Activated gamma-delta T cell treated with Interleukin-2 at 50 U/mL for 16 hours (primary cell): ENCODE measurements at places on chromosomes 13 and 19.

- no peak for DNase-seq
These were observed 61.7 kb downstream of the PDS5B start for GRCh38 chr13:32647926-32648325.

GRCh38 chr13:44171156-44171555 is 202.5 kb upstream of the SERP2 start:
- no peak for DNase-seq

- no peak for DNase-seq
These were observed 6.5 kb downstream of the SPART start for GRCh38 chr13:36339600-36340155.

DNA sequence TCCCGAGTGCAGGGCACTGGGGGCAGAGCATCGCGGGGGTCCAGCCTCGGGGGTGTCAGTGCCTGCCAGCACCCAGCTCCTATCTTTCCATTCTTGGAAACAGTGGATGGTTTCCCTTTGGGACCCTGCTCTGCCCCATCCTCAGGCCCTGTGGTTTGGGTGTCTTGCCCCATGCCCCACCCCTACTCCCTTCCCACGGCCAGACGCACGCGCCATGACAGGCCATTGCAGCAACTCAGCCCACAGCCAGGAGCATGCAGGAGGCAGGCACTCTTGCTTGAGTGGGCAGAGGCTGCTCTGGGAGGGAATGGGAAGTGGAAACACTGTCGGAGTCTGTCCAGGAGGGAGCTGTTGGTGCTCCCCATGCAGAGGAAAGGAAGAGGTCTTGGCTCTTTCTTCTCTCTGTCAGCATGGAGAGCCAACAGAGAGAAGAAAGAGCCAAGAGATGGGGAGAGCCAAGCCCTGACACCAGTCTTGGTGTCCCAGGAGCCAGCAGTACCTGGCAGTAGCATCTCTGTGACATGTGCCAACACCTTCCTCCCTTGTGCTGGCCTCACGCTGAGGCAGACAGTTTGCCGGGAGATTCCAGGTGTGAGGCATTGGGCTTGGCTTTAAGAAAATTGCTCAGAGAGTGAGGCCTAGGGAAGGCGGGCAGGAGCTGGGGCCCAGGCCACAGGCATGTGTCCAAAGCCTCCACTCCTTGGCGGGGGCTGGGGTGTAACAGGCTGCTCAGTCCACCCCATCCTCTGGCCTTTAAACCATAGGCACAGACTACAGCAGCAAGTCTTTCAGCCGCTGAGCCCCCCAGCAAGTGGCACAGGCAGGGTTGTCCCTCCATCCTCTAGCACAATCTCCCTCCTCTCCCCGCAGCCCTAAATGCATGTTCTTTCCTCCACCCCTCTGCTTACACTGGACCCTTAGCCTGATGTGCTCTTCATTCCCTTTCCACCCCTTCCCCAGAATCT is 86.7 kb upstream of the UQCRFS1 start:
- DNase-seq: no peak

DNA sequence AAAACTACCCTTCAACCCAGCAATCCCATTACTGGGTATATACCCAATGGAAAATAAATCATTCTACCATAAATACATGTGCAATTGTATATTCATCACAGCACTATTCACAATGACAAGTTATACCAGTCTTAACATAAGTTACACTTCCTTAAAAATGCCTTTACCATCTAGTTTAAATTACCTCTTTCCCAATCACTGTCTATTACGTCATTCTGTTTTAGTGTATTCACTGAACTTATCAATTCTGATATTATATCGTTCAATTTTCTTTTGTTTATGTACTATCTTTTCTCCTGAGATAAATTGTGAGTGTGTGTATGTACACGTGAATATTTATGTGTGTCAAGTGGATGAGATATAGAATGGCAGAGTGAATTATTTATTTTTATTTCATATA is 1416.8 kb downstream of the OLFM4 start:
- no peak for DNase-seq

DNA sequence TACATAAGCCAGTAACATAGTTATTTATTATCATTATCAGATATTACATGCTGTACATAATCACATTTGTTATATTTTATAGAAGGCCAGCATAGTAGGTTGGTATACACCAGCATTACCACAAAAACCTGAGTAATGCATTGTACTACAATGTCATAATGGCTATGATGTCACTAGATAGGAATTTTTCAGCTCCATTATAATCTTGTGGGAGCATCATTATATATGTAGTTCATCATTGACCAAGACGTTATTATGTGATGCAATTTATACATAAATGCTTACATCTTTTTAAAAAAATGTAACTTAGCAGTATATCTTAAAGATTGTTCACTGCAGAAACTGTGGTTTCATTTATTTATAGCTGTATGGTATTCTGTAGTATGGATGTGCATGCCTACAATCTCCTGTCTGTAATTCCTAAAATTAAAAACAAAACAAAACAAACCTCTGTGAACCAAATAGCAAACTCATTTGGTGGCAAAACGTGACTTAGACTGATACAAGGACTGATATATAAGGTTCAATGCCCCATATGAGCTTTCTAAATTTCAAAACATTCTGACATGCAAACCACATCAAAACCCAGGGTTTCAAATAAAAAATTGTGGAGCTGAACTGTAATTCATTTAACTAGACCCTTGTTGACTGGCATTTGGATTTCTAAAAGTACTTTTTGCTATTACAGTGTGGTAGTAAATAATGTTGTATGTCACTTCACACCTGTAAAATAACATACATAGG is 250.9 kb downstream of the DLEU7 start:
- no peak for DNase-seq

DNA sequence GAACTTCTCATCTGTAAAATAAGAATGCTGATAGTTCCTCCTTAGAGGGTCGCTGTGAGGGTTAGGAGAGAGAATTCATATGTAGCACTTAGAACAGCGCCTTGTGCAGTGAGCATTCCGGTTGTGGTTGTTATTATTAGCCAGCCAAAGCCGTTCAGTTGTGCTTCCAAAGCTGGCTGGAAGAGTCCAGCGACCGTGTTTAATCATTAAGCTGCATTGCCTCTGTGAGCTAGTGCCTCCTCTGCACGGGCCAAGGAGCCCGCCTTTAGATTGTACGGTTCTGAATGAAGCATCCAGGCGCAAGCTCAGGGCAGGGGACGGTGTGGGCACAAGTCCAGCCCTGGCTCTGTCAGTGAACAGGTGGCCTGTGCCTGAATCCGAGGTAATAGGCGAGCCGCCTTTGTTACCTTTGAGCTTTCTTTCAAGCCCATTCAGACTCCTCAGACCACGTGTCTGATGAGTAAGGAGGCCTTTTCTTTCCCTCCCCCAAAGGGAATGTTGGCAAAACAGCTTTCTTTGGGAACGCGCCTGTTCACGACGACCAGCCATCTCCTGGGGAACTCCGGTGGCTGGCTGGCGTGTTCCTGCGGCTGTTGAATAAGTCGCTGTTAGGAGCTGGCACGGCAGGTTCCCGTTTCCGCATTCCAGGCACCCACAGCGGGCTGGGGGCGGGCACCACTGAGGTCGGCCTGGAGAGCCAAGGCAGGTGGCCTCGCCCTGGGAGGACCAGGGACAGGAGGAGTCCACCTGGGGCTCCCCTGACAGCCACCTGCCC is 25.1 kb downstream of the SIPA1L3 start:
- no peak for DNase-seq

DNA sequence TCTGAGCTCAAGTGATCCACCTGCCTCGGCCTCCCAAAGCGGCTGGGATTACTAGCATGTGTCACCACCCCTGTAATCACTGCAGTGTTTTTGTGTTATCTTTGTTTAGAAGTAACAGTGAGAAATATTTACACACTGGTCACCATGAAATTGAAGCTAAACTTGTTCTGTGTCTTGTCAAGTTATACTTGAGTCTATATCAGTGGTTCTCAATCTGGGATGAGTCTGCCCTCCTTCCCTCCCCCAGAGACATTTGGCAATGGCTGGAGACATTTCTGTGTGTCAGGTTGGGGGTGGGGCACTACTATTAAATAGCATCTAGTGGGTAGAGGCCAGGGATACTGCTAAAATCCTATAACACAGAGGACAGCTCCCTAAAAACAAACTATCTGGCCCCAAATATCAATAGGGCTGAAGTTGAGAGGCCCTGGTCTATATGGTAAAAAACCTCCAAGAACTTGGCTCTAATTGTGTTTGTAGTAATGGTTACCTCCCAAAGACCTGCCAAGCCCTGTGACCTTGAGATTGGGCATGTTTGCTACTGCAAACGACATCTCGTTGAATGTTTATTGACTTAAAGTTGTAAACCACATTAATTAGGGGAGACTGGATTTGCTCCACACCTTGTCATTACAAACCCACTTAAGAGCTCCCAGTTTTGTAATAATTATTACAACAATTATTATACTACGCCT is 6.9 kb downstream of the CTU1 start:
- DNase-seq: no peak
